D341Med (cell line): ENCODE measurements at places on chromosomes 5 and 9.

GRCh38 chr5:76714751-76715485, 1.0 kb upstream of the F2R start:
- no peak for DNase-seq

GRCh38 chr5:80756292-80756691, 101.5 kb upstream of the DHFR start:
- DNase-seq: no peak

- no peak for DNase-seq
These were observed 191.4 kb downstream of the TMEM167A start for GRCh38 chr5:82885627-82886389.

- peak; percentile 21 for DNase-seq
These were observed 71.0 kb downstream of the WNK2 start for GRCh38 chr9:93254806-93255493.

GRCh38 chr9:118303216-118303615, 599.0 kb downstream of the TLR4 start:
- no peak for DNase-seq

GRCh38 chr5:135133181-135133580, 99.2 kb upstream of the PITX1 start:
- no peak for DNase-seq

- no peak for DNase-seq
These were observed 63.5 kb downstream of the ENC1 start for GRCh38 chr5:74576941-74577456.

DNA sequence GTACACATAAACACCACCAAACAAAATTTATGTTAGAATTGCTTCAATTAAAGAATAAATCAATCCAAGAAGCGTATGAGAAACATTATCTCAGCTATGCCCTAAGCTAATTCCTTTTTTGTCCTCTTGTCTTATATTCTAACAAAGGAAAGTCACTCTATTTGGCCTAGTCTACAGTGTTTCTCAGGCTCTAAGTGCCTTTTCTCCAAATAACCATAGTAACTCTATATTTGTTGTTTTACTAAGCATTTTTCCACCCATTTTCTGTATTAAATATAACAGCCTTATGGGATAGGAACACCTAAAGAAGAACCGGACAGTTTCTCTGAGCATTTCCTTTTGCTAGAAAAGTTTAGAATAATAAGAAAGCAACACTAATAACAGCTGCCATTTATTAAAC, 120.1 kb upstream of the MTAP start:
- no peak for DNase-seq

DNA sequence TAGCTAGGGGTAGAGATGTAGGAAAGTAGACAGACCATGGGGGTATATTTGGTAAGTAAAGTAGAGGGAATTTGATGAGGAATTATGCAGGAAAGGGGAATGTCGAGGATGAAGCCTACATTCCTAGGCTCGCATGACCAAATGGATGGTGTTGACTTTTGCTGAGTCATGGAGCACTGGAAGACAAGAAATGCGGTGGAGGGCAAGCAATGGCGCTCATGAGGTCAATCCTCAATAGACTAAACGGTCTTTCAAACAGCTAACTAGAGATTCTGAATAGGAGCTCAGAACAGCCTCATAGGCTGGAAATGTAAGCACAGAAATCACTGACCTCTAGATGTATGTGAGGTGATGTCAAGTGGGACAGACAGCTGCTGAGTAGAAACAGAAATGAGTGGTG, 50.7 kb upstream of the FST start:
- no peak for DNase-seq

DNA sequence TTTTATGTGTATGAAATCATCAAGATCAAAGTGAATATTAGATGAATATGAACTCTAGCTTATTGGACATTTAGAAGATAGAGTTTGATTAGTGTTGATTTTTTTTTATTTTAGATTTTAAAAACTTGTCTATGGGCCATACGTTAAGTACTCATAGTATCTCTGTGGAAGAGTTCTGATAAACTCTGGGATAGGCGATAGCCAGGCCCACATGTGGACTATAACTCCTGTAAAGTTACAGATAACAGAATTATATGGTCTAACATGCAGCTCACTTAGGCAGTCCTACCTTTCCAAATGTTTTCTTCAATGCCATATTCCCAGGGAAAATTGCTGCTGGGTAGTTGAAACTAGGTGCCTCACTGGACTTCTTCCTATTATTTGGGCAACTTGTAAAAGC, 10.4 kb downstream of the SLC31A1 start:
- DNase-seq: no peak
